Aorta (tissue), 5 donors: ENCODE measurements at places on chromosomes 2 and 18. TPM values are rescaled to one million over a fixed set of nuclear protein-coding genes. Genes with fewer than 3 reads are reported as not detected.

DNA sequence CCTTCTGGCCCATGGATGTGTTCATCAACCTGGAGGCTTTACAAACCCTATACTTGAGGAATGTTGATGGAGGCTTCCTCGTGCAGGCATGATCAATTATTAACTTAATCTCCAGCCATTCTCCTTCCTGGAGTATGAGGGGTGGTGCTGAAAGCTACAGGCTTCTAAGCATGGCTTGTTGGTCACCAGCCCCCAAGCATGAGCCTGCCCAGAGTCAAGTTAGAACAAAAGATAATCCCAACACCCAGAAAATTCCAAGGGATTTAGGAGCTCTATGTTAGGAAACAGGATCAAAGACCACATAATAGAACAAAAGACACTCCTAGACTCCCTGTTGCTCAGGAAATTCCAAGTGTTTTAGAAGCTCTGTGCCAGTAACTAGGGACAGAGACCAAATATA lies 63.1 kb downstream of the FAM171B start:
- no peak for DNase-seq

HOXD12 gene
- total RNA-seq: not detected

FSHR gene
- not detected for total RNA-seq

DNA sequence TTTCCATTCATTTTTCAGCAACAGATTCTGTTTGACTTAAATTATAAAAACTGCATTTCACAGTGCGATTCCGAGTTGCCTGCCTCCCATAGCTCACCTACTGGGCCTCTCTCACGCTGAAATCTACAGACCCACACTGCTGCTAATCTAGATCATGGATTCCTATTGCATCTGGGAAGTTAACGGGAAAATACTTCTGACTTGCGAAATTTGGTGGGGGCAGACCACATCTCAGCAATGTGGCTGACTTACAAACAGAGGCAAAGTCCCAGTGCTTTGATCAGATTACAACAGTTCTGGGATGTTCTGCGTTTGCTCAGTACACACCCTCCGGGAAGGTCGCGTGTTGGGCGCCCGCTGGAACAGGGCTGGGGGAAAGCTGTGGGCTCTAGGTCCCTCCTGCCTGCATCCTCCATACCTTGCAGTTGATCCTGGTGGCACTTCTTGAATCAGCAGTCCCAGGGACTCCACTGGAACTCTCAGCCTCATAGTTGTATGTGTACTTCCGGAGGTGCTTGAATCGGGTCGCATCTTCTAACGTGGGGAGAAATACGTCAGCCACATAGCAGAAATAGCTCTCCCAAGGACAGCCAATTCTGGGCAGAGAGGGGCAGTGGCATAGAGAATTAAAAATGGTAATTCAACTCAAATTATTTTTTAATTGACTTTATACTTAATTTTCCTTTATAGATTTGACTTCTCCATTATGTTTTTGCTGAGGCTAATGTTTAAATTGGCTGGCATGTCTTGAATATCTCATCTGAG lies 1.7 kb downstream of the APOB start:
- no peak for DNase-seq

DNA sequence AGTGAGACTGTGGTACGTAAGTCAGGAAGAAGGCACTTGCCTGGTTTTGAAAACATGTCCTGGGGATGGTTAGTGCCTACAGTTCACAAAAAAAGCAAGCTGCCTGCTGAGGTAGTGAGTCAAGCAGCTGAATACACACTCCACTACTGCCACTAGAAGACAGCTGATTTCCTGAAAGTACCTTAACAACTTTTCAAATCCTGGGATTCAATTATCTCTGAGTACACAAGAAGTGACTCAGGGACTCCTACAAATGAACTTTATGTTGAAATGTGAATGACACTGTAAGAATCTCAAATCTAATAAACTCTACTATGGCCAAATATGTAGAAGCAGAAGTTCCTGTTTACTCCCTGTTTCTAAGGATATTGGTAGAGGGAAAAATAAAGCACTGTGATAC lies 58.0 kb upstream of the ARL5A start:
- DNase-seq: no peak

DNA sequence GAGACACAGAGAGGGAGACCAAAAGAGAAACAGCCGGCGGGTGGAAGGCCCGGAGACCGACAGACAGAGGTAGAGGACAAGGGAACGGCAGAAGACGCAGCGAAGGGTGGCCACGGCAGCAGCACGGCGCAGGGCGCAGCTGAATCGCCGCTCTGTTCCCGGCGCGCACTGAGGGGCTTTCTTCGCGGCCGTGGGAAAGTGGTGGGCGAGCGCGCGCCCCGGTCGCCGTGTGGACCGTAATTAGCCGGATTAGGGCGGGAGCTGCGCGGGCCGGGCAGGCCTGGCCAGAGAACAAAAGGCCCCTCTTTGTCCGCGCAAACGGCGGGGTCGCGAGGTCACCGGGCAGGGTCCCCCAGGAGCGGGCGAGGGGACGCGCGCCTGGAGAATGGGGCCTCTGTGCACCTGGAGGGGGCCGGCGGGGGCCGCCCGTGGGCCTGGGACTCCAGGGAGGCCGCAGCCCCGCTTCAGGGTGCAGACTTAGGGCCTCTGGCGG lies 158.3 kb downstream of the ZFP36L2 start:
- peak; percentile 75 for DNase-seq

DNA sequence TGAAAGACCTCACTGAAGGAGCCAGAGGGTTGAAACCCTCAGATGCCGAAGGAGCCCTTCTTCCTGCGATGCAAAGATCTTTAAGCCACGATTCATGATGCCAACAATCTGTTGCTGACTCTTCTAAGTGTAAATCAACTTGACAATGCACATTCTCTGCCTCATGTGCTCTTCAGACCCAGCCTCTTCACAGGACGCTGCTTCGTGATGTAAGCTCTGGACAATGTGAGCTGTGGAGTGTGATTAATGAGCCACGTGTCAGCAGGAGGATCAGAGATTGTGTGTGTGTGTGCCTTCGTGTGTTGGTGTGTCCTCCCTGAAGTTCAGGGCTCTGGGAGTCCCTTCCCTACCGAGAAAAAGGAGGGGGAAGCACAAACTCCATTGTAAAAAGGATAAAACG lies 26.5 kb upstream of the TWIST2 start:
- DNase-seq: no peak

- DNase-seq: no peak
These were observed 1930.8 kb downstream of the SUCLG1 start for GRCh38 chr2:82528288-82528687.

DNA sequence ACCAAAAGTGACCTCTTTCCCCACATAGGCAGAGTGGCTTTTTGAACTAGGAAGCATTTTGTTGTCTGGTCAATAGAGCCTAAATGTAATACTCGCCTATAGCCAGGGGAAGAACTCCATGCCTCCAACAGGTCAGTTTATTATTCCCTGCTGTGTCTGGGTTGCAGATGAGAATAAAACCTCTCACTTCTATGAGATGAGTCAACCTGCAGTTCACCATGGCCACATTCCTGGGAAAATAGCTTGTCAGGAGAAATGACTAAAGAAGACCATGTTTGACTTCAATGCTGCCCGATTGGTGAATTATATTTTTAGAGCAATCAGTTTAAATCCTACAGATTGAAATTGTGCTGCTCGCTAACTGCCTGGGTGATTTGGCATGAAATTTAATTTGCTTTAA lies 46.7 kb upstream of the LRRTM1 start:
- DNase-seq: no peak

TMEM163 gene
- 0.62 TPM for total RNA-seq

DNA sequence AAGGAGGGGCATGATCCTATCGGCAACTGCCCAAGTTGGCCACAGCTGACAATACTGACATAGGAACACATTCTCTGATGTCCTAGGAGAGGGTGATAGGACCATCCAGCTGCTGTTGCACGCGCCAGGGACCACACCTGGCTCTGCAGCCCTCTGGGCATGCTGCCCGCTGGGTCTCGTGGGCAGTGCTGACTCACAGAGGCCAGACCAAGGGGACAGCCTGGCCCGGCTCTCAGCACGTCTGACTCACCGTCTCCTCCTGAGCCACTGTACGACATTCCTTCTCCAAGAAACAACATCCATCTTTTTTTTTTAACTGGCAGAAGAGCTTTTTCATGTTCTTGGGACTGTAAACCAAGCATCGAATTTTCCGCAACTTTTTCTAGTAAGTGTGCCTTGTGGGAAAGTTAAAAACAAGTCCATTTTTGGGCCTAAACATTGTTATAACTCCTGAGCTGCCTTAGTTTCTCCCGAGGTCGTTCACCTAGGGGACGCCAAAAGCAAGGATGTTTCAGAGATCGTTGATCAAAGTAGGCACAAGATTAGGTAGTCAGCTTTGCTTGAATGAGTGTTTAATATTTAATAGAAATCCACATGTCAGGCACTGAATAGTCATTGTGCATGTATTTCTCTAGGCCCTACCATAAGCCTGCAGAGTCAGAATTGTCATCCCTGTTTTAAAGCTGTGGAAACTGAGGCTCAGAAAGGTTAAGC lies 100.3 kb downstream of the TTC32 start:
- DNase-seq: peak; percentile 94

DNA sequence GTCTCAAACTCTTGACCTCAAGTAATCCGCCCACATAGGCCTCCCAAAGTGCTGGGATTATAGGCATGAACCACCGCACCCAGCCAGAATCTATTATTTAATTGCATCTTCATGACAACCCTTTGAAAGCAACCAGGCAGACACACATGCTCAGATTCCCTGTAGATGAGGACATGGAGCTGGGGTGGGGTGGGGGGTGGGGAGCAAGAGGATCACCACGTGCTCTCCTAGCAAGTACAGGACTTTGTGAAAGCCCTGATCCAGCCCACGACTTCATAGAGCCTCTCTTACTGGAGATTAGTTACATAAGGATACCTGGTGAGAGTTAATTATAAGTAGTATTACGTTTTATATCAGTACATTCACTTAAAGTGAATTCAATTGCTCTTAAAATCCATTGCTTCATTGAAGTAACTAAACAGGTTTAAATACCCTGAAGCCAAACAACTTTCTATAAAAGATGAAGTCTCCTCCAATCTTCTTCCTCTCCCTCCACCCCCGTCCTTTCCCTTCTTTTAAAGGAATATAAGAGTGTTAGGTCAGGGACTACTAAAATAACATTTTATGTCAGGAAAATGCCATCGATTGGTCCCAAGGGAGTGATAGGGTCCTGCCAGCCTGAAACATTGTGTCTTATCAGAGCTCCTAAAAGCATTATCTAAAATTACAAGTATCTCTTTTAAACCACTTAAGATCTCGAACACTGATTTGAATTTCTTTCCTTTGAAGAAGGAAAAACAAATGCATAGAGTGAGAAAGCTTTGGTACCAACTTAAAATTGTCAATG lies 123.9 kb downstream of the EPHA4 start:
- no peak for DNase-seq

- DNase-seq: no peak
These were observed 217.6 kb downstream of the NDUFA10 start for GRCh38 chr2:239807568-239807967.

- DNase-seq: no peak
These were observed 25.5 kb downstream of the FHL2 start for GRCh38 chr2:105373344-105373781.

CCDC85A gene
- 2.7 TPM for total RNA-seq

DNA sequence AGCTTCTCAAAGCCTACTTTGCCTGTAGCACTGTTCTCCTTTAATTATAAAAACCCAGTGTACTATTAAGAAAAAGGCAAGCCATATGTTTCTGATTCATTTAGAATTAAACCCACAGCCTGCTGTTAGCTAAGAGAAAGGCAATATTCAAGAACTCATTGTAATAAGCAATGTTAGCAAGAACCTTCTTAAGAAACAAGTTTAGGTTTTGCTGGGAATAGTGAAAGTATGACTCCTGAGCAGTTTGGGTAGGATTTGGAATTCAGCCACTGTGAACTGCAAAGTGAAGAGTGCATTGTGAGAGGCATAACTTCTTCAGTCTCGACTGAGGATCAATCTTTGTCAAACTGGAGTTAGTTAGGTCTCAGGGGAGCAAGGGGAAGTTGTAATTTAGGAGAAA lies 206.5 kb upstream of the NT5C1B start:
- no peak for DNase-seq

CIB4 gene
- not detected for total RNA-seq

XDH gene
- not detected for total RNA-seq

DNA sequence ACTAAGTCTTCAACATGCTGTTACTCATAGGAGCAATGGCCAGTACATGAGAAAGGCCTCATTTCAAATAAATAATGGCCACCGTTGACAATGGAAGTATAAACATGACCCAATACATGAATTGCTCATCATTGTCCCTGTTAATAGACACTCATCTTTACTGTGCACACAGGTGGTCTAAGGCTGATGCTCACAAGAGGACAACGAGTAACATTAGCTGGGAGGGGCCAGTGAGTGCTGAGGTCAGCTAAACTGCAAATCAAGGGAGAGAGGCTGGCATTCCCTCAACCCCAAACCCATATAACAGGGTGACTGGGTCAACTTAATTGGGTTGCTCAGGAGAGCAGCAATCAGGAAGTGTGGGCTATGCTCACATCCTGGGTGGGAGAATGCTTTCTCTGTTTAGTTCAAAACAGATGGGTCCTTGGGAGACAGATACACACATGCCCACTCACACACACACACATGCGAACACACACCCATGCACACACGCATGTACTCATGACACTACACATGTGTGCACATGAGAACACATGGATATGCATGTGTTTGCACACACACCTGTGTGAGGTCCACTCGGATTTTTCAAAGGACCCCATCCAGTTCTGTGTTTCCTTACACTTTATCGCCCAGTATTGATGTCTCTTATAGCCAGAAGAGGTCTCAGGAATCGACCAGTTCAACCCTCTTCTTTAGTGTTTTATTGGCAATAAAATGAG lies 172.0 kb downstream of the INHBB start:
- DNase-seq: no peak

ASPRV1 gene
- total RNA-seq: 3.4 TPM

HDLBP gene
- total RNA-seq: 415 TPM

DNA sequence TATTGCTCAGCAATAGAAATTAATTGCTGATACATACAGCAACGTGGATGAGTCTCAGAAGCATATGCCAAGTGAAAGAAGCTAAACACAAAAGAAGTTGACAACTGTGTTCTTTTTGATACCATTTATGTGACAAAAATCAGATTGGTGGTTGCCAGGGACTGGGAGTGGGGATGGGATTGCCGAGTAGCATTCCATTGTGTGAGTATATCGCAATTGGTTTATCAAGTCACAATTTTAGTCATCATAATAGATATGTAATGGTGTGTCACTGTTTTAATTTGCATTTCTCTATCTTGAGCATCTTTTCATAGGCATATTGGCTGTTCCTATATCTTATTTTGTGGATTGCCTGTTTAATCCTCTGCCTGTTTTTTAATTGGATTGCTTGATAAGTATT lies 20.9 kb downstream of the STRADB start:
- DNase-seq: no peak

GRCh38 chr2:127659408-127660290 lies 13.7 kb downstream of the GPR17 start:
- DNase-seq: peak; percentile 70
